NCI-H2029 (cell line): ENCODE measurements at places on chromosomes 6 and 20.

- DNase-seq = no peak
Observed at GRCh38 chr6:80145921-80146320, 39.5 kb downstream of the BCKDHB start.

GRCh38 chr6:157542414-157543160, 161.6 kb downstream of the ZDHHC14 start:
- DNase-seq = no peak

GRCh38 chr20:51481341-51481914, 61.1 kb downstream of the NFATC2 start:
- no peak for DNase-seq

DNA sequence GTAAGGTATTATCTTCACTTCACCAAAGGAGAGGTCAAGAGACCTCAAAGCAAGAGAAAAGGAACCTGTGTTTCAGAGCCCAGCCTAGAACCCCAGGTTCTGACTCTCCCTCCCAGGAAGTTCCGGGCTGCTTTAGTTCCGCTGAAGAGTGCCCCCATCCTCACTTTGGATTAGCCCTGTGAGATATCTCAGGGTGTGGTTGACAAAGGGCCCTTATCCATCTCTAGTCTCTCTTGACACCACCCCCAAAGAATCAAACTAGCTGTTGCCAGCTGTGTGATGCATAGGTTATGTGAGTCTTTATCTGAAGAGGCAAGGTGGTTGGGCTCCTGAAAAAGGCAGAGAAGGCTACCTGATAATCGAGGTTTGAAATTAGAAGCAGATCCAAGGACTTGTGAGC, 20.6 kb downstream of the BRPF3 start:
- DNase-seq = no peak

DNA sequence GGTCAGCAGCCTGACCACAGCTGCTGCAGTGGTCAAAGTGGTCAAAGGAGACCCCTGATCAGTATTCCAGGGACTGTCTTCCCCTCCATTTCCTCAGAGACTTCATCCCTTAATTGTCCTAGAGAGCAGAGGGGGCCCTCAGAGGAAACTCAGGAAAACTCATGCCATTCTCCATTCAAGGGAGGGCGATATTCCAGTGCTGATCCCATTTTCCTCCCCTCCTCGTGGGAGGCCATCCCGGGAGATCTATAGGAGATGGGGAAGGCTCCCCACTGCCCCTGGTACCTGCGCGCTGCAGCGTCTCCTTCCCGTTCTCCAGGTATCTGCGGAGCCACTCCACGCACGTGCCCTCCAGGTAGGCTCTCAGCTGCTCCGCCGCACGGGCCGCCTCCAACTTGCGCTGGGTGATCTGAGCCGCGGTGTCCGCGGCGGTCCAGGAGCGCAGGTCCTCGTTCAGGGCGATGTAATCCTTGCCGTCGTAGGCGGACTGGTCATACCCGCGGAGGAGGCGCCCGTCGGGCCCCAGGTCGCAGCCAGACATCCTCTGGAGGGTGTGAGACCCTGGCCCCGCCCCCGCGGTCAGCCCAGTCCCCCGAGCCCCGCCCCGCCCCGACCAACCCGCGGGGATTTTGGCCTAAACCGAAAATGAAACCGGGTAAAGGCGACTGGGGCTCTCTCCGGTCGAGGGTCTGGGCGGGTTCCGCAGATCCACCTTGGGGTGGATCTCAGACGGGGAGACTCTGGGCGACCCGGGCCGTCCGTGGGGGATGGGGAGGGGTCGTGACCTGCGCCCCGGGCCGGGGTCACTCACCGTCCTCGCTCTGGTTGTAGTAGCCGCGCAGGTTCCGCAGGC, 878 bp downstream of the HLA-C start:
- DNase-seq = peak; percentile 48

DNA sequence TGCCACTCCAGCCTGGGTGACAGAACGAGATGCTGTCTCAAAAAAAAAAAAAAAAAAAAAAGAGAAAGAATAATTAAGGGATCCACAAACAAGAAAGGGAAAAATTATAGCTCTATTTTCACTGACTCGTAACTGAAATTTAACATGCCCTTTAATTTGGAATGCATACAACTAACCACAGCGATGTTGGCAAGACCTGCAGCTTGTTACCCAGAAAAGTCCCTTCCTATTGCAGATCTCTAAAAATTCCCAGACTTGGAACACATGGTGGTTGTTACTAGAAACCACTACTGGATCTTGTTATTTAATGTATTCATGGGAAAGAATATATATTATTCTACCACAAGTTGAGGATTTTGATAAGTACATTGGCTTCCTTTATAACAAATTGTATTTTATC, 27.8 kb upstream of the SMIM28 start:
- no peak for DNase-seq

GRCh38 chr6:169520104-169520503, 181.7 kb downstream of the WDR27 start:
- DNase-seq = no peak

DNA sequence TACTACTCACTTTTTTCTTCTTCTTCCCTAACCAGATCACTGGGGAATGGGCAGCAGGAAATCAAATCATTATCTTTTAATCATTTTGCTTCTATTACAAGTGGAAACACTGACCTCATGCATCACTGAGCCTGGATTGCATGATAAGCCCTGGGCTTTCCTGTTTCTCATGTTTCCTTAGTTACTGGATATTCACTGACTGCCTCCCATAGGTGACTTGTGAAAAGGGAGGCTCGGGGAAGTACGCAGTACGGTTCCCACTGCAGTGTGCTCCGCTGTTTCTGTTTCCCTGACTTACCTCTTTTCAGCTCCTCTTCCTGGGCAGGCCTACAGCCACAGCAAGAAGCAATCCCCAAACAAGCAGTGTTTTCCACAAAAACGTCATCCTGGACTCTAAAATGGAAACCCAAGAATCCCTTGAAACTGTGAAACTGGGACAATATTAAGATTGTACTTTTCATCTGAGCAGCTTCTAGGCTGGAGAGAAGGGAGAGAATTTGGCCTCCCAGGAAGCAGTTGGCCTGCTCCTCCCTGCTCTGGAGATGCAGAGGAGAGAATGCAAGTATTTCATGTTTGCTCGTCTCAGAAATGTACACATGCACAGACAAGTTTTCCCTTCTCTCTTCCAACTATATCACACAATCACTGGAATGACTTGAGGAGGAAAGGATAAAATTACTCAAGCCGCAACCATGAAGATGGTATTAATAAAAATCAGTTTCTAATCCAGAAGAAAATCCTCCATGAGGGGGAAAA, 13.1 kb downstream of the BTNL2 start:
- no peak for DNase-seq

- DNase-seq = no peak
Observed at GRCh38 chr20:13331536-13331935, 110.5 kb downstream of the ISM1 start.

DNA sequence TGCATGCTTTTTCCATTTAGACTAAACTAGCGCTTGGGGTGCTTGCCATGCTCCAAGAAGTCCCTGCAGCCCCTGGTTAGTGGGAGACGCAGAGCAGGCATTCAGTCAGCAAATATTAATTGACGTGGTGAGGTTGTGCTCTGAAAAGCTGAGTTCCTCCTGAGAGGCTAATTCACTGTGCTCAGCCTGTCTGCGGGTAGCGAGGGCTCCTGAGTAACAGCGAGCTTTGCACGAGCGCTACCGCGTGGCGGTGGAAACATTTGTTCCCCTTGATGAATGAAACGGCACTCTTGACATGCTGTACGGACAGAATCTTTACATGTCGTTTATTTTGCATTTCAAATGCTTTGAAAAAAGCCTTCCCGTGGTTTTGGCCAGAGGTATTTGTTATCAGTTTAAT, 170.6 kb upstream of the AGPAT4 start:
- no peak for DNase-seq

GRCh38 chr6:83815631-83816272, 37.4 kb upstream of the RIPPLY2 start:
- no peak for DNase-seq

DNA sequence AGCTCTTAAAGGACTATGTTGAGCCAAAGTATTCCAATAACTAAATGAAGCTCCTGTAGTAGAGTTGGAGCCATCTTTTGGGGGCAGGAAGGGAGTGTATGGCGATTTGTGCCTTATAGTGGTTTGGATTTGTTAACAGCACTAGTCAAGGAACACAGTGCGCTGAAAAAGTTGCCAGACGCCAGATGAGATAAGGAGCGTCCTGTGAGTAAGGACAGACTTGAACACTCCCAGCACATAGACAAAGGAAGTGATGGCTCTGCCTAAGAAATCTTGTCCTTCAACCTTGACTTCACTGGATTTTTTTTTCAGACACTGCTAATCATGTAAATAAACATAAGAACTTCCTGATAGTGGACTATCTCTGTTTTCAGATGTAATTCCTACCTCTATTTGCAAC, 136.9 kb downstream of the TRMT11 start:
- no peak for DNase-seq

GRCh38 chr6:169427856-169428255, 174.2 kb upstream of the THBS2 start:
- DNase-seq = no peak

DNA sequence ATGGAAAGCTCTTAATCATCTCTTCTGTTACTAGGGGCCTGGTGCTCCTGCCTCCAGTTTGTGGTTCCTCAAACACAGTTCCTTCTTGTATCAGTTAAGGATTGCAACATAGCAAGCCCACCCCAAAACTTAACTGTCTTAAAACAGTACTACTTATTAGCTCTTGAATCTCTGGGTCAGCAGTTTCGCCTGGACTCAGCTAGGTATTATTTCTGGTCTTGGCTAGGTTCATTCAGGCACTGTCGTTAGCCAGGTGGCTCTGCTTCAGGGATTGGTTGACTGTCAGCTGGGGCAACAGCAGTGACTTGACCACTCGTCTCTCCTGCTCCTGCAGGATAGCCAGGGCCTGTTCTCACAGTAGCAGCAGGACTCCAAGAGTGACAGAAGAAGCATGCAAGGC, 30.0 kb upstream of the RALY start:
- no peak for DNase-seq

DNA sequence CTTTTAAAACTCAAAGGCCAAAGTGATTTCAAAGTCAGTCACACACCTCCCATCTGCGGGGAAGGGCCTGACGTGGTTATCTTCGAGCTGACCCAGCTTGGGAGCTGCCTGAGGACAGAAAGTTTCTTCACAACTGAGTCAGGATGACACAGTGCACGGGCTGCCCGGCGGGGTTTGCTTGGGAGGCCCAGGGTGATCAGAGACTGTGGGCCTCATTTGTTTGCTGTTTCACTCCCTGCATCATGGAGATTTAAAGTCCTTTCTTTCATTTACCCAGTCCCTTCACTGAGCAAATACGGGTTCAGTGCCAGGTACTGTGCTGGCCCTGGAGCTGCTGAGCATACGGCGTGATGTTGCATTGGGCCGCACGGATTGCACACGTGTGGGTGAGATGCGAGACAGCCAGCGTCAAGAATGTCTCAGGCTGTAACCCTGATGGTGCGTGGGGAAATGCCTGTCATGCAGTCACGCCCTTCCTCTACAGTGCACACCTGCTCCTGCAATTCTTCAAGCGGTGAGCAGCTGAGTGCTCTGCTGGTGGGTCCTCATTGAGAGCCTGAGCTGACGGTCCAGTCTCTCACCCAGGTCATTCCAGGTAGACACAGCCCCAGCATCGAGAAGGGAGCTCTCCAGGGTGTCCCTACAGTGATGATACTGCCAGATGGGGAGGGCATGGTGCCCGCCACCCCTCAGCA, 82.7 kb upstream of the PMEPA1 start:
- DNase-seq = no peak

DNA sequence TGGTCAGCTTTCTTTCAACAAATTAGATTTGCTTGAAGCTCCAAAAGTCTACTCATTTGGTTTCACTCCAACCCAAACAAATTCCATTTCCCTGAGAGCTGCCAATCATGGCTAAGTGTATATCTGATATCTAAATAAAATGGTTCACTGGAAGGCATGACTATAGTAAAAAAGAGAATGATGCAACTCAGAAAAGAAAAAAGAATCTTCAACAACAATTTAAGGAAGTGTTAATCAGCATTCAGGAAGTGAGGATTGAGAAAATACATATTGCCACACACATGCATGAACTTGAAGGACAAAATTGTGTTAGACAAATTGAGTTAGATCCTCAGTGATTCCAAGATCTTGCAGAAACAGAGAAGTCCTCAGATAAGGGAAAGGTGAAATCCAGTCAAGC, 972.9 kb upstream of the FLRT3 start:
- no peak for DNase-seq

DNA sequence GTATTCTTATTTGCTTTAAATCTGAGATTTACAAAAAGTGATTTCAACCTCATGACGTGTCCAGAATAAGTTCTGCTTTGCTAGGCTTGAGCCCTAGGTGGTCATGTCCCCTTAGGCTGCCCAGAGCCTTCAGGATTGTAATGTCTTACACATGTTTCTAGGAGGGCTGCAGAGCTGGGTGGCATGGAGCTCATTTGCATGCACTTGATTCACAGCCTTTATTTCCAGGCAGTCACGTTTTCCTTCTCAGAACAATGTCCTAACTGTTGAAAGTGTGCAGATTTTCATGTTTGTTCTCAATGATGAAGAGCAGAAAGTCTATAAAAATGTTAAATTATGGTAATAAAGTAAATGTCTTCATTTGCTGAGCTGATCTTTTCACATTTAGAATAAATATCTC, 448.6 kb upstream of the SOX4 start:
- no peak for DNase-seq

- no peak for DNase-seq
Observed at GRCh38 chr20:16699293-16699692, 30.5 kb upstream of the SNRPB2 start.

DNA sequence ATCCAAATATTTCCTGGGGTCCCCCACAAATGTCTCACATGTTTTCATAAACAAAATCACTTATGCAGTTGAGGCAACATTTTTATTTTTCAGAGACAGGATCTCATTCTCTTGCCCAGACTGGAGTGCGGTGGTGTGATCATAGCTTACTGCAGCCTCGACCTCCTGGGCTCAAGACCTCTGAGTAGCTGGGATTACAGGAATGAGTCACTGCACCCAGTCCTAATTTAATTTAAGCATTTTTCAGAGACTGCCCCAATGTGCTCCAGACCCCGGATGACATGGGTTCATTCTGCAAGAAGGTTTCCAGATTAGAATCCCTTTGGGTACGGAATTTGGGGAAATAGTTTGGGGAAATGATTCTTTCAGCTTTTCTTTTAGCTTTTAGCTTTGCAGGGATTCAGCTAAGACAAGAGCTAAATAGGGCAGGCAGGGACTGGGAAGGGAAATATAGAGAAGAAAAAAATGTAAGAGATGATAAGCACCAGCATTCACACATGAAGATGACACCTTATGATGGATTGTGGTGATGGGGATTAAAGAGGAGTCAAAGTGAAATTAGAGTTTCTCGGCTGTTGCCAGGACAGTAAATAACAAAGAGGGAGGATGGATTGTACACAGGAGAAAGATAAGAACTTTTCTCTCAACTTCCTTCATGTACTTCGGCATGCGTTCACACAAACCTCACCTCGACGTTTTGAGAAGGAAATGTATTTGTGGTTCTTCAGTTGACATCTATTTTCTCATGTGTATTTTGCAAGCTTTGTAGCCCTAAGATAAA, 169.4 kb upstream of the TAB2 start:
- DNase-seq = no peak
